ENCODE measurements at places on chromosomes 2 and 18.
A peak's percentile ranks its signal among the peaks of the same experiment; 100 is the strongest.

- DNase-seq, result no peak
Observed at GRCh38 chr18:64331419-64331818, 182.5 kb upstream of the LINC00305 start.

DNA sequence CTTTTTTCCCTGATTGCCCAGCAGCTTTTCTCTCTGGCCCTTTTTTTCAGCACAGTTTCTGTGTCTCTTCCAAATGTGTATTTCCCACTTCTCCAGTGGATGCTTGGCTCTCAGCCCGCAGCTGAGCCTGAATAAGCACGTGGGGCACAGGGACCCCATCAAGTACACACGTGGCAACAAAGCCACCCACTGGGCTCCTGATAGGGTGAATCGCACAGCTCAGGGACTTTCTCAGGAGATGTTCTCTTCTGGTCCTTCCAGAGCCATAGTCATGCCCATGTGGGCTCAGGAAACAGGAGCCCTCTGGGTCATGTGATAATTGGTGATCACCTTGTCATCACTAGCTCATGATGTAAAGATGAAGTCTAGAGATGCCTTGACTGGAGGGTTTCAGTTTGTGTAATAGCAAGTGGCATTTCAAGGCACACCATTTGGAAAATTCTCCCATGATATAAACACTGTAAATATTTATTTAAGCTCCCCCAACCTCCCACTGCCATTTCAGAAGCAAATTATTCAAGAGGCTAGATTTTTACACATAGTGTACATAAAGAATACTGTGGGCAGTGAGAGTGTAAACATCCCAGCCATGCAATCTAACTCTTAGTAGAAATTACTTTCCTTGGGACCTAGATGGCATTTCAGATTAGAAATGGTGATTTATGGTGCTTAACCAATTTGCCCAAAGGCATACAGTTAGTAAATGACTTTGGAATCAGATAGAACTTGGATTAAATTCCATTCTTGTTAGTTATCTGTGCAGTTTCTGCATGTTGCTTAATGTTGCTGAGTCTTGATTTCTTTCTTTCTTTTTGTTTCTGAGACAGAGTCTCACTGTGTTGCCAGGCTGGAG lies 597.5 kb downstream of the SLC4A3 start:
- DNase-seq, result no peak

DNA sequence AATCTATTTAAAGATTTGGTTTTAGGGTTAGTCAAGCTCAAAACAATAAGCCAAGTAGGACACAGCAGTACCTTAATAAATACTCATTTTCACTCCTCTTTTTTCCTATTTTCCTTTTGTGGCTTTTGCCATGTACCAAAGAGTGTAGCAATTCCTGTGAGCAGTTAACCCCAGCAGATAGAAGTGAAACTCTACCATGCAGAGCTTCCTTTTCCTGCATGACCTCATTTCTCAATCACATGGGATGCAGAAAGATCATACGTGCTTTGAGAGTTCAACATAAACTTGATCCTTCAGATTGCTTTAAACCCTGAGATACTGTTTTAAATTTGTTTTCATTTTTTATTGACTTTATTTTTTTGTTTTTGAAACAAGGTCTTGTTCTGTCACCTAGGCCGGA lies 99.1 kb upstream of the ARHGAP15 start:
- no peak for DNase-seq

GRCh38 chr2:165361514-165361913 lies 108.0 kb upstream of the CSRNP3 start:
- no peak for DNase-seq

GRCh38 chr2:207792244-207792785 lies 22.6 kb upstream of the FZD5 start:
- no peak for DNase-seq

DNA sequence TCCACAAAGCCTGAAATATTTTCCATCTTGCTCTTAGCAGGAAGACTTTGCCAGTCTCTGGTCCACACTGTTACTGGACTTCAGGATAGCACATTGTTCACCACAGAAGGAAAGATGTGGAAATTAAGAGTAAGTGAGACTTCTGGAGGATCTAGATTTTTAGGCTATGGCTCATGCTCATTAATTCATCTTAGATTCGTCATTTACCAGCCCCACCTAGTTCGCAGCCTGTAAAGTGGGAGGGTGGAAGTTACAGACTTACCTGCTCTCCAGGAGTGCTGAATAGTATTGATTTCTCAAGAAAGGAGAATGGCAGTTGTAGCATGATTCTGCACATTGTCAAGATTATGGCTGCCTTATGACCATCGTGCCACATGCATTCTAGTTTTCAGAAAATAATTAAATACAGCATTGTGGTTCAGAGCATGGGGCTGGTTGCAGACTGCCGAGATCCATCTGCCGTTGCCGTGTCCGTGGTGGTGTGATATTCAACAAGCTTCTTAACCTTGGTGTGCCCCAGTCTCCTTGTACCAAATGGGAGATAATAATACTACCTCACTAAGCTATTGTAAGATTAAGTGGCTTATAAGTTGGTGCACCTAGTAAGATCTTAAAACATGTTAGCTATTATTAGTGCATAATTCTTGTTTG lies 56.8 kb downstream of the RNF144A start:
- no peak for DNase-seq

GRCh38 chr18:42509750-42510415 lies 554.8 kb downstream of the PIK3C3 start:
- DNase-seq, result no peak

- DNase-seq, result no peak
Observed at GRCh38 chr2:119553687-119554344, 9.6 kb downstream of the CFAP221 start.

GRCh38 chr2:160670618-160671017 lies 177.0 kb upstream of the RBMS1 start:
- no peak for DNase-seq

DNA sequence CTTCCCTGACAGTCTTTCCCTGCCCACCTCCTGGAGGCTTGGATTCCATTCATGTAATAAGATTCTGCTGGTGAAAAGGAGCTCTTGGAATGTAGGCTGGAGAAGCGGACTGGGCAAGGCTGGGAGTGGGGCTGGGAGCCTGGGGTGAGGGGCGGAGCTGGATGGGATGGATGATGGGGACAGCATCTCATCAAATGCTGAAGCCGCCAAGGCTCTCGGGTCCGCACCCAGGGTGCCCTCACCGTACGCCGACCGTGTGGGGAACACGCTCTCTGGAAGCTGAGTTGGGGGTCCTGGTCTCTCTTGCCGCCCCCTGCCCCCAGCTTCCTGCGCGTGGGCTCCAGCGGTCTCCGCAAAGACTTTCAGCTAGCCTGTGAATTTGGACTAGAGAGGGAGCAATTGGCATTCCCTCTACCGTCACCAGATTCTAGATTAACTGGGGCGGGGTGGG lies 9.1 kb downstream of the RAX start:
- DNase-seq, result no peak

DNA sequence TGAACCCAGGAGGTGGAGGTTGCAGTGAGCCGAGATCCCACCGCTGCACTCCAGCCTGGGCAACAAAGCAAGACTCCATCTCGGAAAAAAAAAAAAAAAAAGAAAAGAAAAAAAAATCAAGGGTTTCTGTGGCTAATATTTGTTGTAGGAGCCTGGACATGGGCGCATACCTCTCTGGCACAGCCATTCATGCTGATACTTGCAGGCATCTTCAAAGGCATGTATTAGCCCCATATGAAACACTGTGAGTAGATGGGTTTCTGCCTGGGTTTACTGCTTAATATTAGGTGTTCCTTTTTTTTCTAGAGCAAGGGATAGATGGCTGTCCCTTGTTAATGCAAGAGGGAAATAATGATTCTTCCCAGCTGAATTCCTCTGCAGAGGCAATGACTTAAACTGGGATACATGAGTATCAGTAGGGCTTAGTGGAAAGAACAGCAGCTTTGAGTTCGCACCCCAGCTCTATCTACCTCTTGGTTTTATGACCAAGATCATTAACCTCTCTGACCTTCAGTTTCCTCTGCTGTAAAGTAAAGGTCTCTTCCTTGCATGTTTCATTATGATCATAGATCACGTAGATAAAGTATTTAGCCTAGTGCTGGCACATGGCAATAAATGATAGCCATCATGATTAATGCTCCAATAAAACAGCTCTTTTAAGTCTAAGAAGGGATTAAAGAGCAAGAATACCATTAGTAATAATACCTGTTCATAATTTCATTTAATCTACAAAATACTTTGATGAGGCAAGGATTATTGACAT lies 4.5 kb upstream of the ATL2 start:
- no peak for DNase-seq

GRCh38 chr2:217846321-217846743 lies 156.5 kb downstream of the TNS1 start:
- DNase-seq, result no peak

GRCh38 chr2:148298196-148298595 lies 277.3 kb downstream of the MBD5 start:
- no peak for DNase-seq

GRCh38 chr2:237227592-237228280 lies 142.0 kb downstream of the COPS8 start:
- no peak for DNase-seq

GRCh38 chr2:159326569-159327255 lies 40.2 kb upstream of the WDSUB1 start:
- DNase-seq, result no peak

DNA sequence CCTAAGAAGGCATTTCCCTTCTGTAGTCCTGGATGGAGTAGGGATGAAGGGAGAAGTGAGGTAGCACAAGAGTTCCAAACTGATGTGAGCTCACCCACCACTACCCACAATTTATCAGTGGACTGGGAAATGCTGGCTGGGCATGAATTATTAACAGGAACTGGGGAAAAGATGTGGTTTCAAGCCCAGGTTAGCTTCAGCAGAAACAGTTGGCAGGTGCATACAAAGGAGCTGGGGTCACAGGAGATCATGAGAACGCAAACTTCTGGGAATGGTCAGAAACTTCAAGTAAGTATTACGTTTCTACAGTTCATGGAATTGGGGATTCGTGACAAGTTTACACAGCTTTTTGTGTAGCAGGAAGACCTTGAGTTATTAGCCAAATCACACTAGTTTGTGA lies 5.4 kb downstream of the CCDC141 start:
- no peak for DNase-seq

DNA sequence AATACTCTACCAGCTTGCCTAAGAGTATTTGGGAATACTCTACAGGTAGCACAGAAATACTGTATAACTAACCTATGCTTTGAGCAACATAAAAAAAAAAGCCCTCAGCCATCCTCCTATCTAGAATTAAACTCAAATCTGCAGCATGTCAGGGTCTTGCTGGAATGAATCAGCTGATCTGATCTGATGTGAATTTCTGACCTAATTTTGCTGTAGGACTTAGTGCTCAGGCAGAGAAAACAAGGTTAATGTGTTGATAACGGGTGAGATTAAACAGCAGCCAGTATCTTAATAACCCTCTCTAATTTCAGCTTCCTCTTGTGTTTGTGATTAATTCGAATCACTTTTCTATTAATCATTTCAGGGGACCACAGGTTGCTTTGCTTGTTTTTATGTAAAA lies 16.3 kb downstream of the NYAP2 start:
- no peak for DNase-seq

GRCh38 chr18:80033181-80034067 lies 810 bp upstream of the RBFA start:
- peak; percentile 86 for DNase-seq

GRCh38 chr2:178882666-178883440 lies 75.6 kb upstream of the TTN start:
- no peak for DNase-seq

DNA sequence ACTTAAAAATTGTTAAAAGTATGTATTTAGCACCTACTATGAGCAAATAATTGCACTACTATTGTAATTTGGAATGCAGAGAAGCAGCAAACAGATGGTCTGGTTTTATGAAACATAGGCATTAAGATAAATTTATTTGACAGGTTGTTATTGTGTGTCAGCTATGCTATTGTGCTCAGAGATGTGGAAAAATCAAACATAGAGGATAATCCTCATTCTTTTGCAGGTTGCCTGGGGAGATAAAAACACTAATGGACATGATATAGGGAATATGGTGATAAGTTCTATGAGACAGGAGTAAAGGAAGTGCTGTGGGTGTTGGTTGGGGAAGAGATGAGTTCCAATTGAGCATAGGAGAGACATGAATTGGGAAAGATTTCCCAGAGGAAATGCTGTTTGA lies 71.3 kb downstream of the PPP1R1C start:
- DNase-seq, result no peak

GRCh38 chr2:206942592-206943478 lies 3.5 kb downstream of the CPO start:
- no peak for DNase-seq

DNA sequence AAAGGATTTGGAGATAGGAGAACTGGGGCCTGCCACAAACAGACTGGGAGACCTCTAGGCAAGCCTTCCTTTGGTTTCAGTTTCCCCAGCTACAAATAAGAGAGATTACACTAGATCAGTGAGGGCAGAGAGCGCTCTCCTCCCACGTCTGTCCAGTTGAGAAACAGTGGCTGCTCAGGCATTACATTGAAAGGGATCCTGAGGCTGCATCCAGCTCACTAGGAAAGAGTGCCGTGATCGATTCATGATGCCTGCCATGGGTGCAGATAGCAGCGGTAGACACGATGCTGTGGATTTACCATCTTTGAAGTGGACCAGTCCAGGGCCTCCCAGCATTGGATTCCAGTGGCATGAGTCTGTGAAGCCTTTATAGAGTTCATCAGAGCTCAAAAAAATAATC lies 62.6 kb downstream of the EN1 start:
- DNase-seq, result no peak

- DNase-seq, result no peak
Observed at GRCh38 chr2:9981655-9982054, 30.2 kb downstream of the GRHL1 start.

DNA sequence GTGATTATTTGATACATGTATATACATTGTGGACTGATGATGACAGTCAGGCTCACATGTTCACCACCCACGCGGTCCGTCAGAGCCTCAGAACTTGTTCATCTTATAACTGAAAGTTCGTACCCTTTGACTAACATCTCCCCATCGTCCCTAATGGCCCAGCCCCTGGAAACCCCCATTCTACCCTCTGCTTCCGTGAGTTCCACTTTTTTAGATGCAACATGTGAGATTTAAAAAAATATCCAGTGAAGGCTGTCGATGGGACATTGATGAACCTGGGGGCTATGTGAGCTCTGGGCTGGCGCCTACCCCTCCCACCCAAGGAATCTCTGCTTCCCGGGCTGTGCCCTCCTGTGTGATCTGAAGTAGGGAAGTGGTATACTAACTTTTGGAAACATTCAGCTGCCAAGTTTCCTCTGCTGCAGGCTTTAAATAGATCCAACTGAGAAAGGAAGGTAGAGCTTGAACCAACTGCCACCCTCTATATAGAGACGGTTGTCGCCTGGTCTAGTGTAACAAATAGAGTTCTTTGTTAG lies 163.8 kb downstream of the FAM210A start:
- no peak for DNase-seq

DNA sequence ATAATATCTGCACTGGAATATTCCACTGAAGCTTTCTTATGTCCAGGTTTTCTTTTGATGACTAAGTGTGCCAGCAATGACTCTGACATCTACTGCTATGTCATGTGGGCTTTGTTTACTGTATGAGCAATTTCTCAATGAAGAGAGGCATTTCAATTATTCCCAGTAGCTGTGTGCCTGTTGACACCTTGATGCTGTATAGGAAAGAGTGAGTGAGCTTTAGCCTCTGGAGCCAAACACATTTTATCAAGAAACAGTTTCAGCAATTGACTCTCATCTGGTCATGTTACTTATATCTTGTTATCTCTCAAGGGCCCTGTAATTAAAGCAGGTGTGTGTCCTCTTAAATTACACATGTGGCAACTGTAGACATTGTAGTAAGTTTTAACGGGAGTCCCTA lies 493.2 kb upstream of the FANCL start:
- no peak for DNase-seq

All from right atrium auricular region (tissue), 2 donors.